HTR-8/SVneo (cell line): ENCODE measurements at places on chromosomes 2 and 18.

GRCh38 chr2:221283896-221284545 is 288.1 kb downstream of the EPHA4 start:
- DNase-seq = peak; percentile 5

- DNase-seq = no peak
These were observed 153.2 kb upstream of the MYO3B start for GRCh38 chr2:170024721-170025120.

- DNase-seq = no peak
These were observed 243.8 kb upstream of the CHST9 start for GRCh38 chr18:27428716-27429475.

DNA sequence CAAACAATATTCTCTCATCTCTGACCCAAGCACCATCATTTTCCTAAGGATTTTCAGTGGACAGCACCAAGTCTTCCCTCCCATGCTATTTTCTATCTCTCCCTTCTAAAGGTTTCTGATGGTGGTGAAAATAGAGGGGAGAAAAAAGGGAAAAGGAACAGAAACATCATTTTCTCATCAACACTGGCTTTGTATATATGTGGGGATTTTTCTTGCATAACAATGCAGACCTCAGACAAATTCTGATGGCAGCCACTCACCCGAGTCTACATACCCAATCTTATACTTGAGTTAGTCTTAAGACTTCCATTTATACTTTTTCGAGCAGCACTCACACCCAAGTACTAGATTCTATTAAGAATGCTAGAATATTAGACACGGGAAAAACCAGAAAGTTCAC is 95.8 kb downstream of the TMEM163 start:
- no peak for DNase-seq

DNA sequence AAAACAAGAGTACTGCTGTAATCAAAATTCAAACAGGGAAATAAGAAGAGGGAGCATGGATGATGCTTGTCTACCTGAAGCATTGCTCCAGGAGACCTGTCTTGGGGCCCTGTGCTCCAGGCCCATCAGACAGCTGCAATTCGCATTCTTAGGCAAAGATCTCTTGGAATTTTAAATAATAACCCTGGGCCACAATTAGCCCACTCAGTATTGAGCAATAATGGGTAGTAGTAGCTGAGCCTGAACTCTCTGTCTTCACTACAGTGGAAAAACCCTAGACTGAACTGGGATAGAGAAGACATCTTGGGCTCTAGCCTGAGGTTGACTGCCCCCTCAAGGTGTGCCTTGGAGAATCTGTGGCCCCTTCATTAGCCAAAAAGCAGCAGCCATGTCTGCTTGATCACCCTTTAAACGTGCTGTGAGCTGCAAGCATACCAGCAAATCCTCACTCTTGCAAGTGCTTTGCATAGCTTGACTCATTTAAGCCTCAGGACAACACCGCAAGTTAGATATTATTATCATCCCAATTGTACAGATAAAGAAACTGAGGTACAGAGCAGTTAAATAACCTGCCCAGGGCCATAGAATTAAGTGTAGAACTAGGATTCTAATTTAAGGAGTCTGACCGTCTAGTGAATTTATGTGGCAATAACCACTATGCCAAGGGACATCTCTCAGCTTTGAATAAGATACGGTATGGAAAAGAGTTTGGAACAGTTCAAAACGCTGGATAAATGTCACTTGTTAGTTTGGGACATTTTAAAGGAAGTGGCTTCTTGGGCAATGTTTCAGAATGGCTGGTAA is 69.0 kb downstream of the DDX1 start:
- DNase-seq = no peak

GRCh38 chr2:44547718-44548117 is 186.0 kb downstream of the CAMKMT start:
- no peak for DNase-seq

DNA sequence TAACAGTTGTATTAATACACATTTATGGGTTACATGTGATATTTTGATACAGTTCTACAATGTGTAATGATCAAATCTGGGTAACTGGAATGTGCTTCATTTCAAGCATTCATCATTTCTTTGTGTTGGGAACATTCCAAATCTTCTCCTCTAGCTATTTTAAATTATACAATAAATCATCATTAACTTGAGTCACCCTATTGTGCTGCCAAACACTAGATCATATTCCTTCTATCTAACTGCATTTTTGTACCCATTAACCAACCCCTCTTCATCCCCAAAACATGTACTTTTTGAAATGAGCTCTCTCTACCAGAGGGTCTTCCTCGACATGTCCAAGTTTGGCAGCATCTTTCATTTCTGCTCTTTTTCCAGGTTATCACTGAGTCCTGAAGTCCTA is 81.1 kb upstream of the TTC39C start:
- DNase-seq = no peak

GRCh38 chr2:185241556-185241955 is 497.0 kb upstream of the FSIP2 start:
- no peak for DNase-seq

DNA sequence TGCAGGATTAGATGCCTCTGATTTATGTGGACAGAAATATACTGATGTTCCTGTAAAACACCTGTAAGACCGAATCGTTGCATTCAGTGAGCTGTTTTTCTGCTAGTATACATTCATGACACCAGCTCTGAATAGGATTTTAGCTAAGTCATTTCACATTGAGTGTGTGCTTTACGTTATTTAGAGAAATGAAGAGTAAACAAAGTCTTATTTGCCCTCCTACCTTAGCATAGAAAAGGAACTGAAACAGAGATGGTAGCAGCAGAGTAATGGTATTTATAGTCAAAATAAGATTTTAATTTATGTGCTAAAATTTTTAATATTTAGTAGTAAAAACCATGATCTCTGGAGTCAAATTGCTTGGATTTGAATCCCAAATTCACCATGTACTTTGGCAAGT is 168.0 kb downstream of the CERS6 start:
- DNase-seq = no peak

DNA sequence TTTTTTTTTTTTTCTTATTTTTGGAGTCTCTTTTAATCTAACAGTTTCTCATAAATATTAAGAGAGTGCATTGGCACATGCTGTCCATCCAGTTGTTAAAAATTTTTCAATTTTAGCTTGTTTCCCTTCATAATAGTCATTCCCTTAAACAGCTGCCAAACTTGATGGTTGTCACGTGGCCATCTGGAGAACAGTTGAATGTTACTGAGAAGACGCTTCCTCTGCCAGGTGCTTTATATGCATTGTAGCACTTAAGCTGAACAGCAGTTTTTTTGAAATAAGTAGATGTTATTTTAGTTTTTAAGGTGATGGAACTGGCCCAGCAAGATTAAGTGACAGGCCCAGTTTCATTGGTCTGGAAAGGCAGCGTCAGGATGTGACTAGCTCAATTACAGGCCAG is 3.3 kb downstream of the SMARCAL1 start:
- no peak for DNase-seq

- no peak for DNase-seq
These were observed 27.7 kb upstream of the SMCHD1 start for GRCh38 chr18:2627821-2628276.

- no peak for DNase-seq
These were observed 37.6 kb upstream of the ONECUT2 start for GRCh38 chr18:57397440-57398132.

- no peak for DNase-seq
These were observed 114.5 kb downstream of the RNF144A start for GRCh38 chr2:7031547-7032245.

- DNase-seq = peak; percentile 7
These were observed 54.0 kb upstream of the STRN start for GRCh38 chr2:37020212-37020886.

- DNase-seq = no peak
These were observed 616 bp upstream of the RBMS1 start for GRCh38 chr2:160494201-160494644.

GRCh38 chr2:2828774-2829368 is 497.8 kb upstream of the MYT1L start:
- no peak for DNase-seq

- no peak for DNase-seq
These were observed 143.0 kb downstream of the TANC1 start for GRCh38 chr2:159111346-159111927.

GRCh38 chr18:79191956-79192355 is 122.8 kb downstream of the ATP9B start:
- no peak for DNase-seq

GRCh38 chr2:113847144-113847543 is 42.7 kb upstream of the ACTR3 start:
- DNase-seq = no peak

- no peak for DNase-seq
These were observed 497.4 kb upstream of the MEIS1 start for GRCh38 chr2:65937379-65938160.

- no peak for DNase-seq
These were observed 57.9 kb upstream of the EPC2 start for GRCh38 chr2:148586522-148587128.

GRCh38 chr2:66522611-66523376 is 87.9 kb downstream of the MEIS1 start:
- DNase-seq = no peak

GRCh38 chr2:234940527-234940926 is 11.3 kb upstream of the SH3BP4 start:
- no peak for DNase-seq

DNA sequence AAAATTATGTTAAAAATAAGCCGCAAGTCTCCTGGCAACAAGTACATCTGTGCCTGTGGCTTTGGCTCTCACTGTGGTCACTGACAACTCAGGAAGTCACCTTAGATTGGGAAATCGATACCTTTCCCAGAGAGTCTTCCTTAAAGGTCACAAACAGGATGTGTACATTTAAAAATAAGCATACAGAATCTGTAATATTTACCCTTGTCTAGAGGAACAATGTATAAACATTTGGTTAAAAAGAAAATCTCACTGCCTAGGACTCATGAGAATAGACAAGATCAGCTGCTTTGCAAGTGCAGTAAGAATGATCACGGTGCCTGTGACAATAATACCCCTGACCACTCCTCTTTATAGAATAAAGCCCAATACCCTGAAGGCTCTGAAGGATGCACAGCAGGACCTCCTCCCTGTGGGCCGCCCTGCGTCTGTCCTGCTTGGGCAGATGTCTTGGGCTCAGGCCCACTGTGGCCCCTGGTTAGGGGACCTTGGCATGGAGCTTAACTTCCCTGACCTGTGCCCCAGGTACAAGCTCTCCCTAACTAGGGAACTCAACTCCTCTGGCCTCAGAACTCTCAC is 98.0 kb upstream of the MGAT4A start:
- no peak for DNase-seq

GRCh38 chr18:2172881-2173280 is 398.4 kb downstream of the METTL4 start:
- no peak for DNase-seq

GRCh38 chr2:214730800-214731407 is 78.6 kb downstream of the BARD1 start:
- no peak for DNase-seq

GRCh38 chr2:20514596-20515269 is 67.9 kb downstream of the RHOB start:
- peak; percentile 89 for DNase-seq

- no peak for DNase-seq
These were observed 38.3 kb downstream of the ZEB2 start for GRCh38 chr2:144481666-144482065.

- no peak for DNase-seq
These were observed 102.3 kb downstream of the MAPK4 start for GRCh38 chr18:50662177-50662576.

- DNase-seq = no peak
These were observed 653.5 kb upstream of the LRRTM4 start for GRCh38 chr2:78175645-78176044.

DNA sequence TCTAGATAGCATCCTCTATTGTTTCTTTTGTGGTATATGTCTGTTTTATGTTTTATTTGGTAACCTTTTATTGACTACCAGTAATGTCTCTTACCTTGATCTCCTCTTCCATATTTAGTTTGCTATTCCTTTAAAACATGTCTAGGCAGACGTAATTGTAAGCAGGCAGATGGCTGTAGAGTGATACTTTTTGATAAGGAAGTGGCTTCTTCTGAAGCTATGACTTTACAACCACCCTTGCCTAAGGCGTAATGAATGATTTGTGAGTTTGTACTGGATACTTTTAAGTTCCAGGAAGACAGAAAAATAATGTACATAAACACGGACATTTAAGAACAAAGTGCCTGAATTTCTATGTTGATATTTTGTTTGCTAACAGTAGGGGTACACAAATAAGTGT is 85.6 kb downstream of the ZNF804A start:
- no peak for DNase-seq

GRCh38 chr2:234949762-234950434 is 1.9 kb upstream of the SH3BP4 start:
- peak; percentile 67 for DNase-seq

- DNase-seq = no peak
These were observed 76.6 kb upstream of the FAM237A start for GRCh38 chr2:206565666-206566065.

GRCh38 chr2:210189452-210190138 is 18.4 kb upstream of the KANSL1L start:
- DNase-seq = no peak

- no peak for DNase-seq
These were observed 12.3 kb upstream of the SNTG2 start for GRCh38 chr2:938181-939005.

GRCh38 chr2:96150007-96150640 is 4.9 kb upstream of the DUSP2 start:
- no peak for DNase-seq

GRCh38 chr2:26430826-26431225 is 29.1 kb downstream of the DRC1 start:
- no peak for DNase-seq

DNA sequence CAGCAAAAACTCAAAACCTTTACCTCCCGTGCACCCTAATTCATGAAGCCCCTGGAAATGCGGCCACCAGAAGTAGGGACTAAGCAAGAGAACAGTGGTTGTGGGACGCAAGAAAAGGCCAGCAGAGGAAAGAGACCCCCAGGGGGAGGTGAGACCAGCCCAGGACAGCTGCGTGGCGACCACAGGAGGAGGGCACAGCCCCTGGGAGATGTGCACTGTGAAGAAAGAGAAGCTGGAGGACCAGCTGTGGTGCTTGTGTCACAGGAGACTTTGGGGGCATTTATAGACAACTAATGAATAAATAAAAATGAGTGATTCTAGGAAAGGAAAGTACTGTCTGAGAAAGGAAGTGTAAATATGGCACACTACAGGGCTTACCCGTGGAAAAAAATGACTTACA is 263.8 kb downstream of the EIPR1 start:
- no peak for DNase-seq

GRCh38 chr2:168160897-168161296 is 86.5 kb downstream of the STK39 start:
- DNase-seq = no peak

- DNase-seq = no peak
These were observed 55.1 kb downstream of the KCNG3 start for GRCh38 chr2:42438685-42439084.

DNA sequence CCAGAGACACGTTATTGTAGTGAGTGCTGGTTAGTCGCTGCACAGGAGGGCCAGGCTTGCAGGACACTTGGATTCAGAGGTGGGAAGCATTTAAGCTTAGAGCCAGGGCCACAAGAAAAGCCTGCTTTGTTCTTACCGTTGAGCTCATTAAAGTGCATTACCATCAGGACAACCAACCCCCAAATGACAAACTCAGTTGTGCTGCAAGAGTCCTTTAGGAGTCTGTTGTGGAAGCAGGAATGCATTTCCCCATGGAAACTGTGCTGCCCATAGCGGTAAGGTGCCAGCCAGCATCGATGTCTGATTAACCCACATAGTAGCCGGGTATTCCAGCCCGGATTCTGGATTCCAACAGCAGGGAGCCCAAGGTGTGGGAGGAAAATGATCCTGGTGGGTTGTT is 23.4 kb upstream of the REEP1 start:
- DNase-seq = no peak
